Stimulated activated CD4-positive, alpha-beta T cell treated with anti-CD3 and anti-CD28 coated beads, Interleukin-1b, Interleukin-23, amount 100 ng/mL, for 48 hours (primary cell): ENCODE measurements at places on chromosomes 11 and 22.

GRCh38 chr11:81787584-81788049 is 946.0 kb downstream of the FAM181B start:
- no peak for DNase-seq

DNA sequence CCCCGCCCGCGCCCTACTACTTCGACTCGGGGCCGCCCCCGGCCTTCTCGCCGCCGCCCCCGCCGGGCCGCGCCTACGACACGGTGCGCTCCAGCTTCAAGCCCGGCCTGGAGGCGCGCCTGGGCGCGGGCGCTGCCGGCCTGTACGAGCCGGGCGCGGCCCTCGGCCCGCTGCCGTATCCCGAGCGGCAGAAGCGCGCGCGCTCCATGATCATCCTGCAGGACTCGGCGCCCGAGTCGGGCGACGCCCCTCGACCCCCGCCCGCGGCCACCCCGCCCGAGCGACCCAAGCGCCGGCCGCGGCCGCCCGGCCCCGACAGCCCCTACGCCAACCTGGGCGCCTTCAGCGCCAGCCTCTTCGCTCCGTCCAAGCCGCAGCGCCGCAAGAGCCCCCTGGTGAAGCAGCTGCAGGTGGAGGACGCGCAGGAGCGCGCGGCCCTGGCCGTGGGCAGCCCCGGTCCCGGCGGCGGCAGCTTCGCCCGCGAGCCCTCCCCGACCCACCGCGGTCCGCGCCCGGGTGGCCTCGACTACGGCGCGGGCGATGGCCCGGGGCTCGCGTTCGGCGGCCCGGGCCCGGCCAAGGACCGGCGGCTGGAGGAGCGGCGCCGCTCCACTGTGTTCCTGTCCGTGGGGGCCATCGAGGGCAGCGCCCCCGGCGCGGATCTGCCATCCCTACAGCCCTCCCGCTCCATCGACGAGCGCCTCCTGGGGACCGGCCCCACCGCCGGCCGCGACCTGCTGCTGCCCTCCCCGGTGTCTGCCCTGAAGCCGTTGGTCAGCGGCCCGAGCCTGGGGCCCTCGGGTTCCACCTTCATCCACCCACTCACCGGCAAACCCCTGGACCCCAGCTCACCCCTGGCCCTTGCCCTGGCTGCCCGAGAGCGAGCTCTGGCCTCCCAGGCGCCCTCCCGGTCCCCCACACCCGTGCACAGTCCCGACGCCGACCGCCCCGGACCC is 17.4 kb upstream of the ACR start:
- DNase-seq: no peak

DNA sequence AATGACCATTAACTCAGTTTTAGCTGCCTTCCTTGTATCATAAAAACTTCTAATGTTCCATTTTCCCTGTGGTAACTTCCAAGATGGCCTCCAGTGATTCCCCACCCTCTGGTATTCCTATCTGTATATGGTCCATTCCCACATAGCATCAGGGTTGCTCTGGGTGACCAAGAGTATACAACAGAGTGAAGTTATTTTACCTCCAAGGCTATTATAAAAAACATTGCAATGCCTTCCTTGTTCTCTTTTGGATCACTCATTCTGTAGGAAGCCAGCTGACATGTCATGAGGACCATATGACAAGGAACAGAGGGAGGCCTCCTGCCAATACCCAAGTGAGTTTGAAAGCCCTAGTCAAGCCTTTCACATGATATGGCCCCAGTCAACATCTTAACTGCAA is 30.1 kb downstream of the ZNF280B start:
- no peak for DNase-seq

DNA sequence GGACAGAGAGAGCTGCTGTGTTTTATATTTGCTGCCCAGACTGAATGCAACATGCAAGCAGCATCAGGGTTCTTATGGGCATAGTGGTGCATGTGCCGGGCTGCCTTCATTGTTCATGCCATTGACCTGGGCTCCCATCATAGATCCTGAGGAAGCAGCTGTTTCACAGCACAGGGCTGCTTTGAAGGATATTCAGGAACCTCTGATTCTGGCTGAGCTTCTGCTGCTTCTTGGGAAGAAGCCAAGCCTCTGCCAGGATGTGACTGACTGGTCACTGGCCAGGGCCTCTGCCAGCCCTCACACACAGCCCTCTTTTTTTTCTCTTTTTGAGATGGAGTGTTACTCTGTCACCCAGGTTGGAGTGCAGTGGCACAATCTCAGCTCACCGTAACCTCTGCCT is 43.3 kb downstream of the CYB5R2 start:
- DNase-seq: no peak

GRCh38 chr11:63560506-63561180 is 2.5 kb downstream of the PLAAT2 start:
- no peak for DNase-seq

- DNase-seq: no peak
These were observed 7.5 kb upstream of the PPFIA1 start for GRCh38 chr11:70262951-70263350.

GRCh38 chr11:79498667-79499066 is 57.8 kb upstream of the TENM4 start:
- no peak for DNase-seq

- no peak for DNase-seq
These were observed 40.5 kb upstream of the TPBGL start for GRCh38 chr11:75200051-75200450.

DNA sequence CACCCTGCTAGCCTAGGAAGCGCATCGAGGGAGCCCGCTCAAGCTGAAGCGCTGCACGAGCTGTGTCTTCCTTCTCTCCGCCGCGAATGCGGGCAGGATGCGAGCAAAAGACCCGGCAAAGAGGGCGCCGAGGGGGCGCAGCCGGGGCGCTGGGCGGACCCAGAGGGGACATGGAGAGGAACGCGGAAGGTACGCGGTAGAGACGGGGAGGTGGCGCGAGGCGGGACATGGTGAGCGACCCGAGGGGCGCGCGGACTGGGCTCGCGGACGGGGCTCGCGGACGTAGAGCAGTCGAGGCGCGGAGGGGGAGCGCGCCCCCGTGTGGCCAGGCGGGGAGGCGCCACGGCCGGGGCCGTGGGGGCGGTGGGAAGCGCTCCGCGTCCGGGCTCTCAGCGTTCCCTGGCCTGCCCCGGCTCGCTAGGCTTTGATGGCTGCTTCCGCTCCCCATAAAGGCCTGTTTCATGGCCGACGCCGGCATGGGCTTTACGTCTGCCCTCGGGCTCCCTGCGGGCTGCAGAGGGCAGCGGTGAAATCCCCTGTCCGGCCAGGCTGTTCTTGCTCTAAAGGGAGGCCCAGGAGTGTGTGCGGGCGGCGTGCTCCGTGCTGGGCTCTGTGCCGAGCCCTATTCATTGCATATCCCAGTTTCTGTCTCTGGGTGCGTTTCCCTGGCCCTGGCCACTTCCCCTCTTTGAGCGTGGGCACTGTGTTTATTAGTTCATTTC is 31.2 kb upstream of the TRIM29 start:
- peak; percentile 51 for DNase-seq

- DNase-seq: no peak
These were observed 544.4 kb downstream of the OPCML start for GRCh38 chr11:132987936-132988335.

GRCh38 chr11:102810950-102811660 is 13.1 kb upstream of the MMP1 start:
- no peak for DNase-seq

DNA sequence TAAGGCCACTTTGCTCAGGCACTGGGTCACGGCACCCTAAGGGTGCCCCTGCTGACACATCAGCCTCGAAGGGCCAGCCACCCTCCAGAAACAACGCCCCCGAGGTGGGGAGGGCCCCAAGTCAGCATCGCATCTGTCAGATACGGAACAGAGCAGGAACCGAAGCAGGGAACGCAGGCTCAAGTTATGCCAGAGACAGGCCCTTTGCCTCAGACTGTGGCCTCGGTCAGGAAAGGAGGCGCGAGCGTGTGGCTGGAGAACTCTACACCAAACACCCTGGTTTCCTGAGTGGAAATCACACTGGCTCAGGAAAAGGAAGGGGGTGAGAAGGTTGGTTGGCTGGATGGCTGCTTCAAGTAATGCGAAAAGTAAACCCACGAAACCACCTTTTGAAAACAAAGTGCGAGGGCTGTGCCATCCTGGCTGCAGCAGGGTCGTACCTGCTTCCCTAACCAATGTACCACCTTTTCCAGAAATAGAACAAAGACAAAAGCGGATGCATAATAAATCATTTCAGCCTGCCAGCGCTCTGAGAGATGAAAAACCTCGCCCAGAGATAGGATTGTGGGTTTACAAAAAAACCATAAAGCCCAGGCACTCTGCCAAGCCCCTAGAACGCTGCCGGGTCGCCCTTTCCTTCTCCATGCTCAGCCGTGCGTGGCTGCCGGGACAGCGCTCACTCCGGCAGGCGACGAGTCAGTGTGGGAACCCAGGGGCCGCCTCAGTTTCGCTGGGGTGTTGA is 38.6 kb downstream of the TRMU start:
- no peak for DNase-seq

DNA sequence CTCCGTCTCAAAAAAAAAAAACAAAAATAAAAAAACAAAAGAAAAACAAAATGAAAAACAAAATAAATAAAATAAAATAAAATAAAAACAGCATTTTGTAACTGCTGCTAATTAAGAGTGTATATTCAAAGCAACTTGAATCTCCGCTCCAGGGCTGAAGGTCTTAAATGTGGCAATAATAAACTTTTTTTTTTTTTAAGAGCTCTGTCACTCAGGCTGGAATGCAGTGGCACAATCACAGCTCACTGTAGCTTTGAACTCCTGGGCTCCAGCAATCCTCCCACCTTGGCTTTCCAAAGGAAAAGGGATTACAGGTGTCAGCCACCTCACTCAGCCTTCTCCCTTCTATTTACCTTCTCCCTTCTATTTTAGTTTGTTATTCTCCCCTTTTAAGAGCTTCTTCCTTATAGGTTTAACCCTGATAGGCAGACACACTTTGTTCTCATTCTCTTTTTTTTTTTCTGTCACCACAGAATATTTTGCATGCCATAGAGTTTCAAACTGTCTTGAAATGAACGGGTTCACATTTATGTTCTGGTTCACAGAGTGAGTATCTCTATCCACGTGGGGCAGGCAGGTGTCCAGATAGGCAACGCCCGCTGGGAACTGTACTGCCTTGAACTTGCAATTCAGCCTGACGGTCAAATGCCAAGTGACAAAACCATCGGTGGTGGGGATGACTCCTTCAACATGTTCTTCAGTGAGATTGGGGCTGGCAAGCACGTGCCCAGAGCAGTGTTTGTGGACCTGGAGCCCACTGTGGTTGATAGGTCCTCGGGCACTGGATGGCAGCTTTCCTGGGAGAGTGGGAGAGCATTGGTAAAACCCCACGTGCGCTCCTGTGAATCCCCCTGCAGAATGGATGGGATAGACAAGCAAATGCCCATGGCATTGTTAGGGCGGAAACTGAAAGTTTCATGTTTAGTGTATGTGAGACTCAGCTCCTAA is 19.4 kb downstream of the LRRC74B start:
- DNase-seq: no peak

GRCh38 chr11:71355281-71355680 is 92.9 kb downstream of the DHCR7 start:
- no peak for DNase-seq

GRCh38 chr11:78259777-78260487 is 71.2 kb downstream of the USP35 start:
- no peak for DNase-seq

DNA sequence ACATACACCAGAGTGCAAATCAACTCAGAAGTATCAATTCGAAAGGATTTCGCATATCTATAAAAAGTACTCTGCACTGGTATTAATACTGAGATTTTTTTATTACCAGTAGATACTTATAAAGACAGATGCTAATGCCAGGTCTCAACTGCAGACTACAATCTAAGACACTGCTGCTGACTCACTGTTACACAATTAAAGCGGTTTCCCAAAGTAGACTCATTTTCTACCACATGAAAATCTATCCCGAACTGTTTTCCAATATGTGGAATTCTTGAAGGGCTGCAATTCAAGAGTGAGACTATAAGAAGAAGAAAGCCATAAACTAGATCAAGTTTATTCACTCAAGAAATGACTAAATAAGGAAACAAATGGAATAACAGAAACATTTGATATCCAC is 57.2 kb upstream of the ARHGAP32 start:
- DNase-seq: no peak
